ENCODE measurements at places on chromosomes 12 and 14.

GRCh38 chr12:124904306-124905098, 9.9 kb downstream of the UBC start:
- DNase-seq, result peak; percentile 100

DNA sequence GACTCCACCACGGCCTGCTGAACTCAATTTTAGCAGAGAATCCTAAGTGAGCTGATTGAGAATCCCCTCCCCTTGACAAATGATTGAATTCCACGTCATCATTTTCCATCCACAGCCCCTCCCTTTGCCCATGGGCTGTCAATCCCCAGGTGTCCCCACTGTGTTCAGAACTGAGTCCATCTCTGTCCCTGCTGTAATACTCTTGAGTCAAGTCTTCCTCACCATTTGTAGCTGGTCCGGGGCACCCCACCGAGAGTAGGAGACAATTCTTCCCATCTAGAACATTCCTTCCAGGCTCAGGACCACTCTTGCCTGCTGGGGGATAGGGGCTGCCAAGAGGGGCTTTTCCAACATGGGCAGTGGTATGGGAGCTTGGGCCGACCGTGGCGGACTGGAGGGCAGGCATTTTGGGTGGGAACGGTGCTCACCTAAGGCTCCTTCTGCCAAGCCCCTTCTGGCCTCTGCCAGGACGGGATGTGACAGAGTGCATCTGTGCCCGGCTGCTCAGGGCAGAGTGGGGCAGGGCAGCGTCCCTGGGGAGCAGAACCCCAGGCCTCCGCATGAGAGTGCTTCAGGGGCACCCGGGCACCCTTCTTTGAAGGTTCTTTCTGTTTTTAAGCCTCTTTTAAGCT, 218.1 kb upstream of the RTL1 start:
- DNase-seq, result no peak

- DNase-seq, result no peak
Observed at GRCh38 chr12:108043286-108043685, 85.8 kb upstream of the WSCD2 start.

DNA sequence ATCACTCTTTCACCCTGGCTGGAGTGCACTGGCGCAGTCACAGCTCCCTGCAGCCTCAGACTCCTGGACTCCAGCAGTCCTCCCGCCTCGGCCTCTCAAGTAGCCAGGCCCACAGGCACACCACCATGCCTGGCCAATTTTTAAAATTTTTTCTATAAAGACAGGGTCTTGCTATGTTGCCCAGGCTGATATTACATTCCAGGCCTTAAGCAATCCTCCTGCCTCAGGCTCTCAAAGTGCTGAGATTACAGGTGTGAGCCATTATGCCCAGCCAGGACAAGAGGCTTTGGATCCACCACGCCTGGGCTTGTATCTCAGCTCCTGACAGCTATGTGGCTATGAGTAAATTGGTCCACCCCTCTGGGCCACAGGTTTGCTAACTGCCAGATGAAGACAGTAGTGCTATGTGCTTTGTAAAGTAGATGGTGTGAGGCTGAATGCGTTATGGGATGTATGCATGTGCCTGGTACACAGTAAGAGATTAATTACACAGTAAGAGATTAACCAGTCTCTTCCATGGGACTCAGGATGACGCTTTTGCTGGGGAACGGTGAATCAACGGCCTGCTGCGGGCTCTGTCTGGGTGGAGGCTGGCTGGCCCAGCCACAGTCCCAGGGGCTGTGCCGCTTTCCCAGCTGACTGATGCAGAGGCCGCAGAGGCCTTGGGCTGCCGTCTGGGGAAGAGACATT, 53.3 kb upstream of the NCOR2 start:
- no peak for DNase-seq

DNA sequence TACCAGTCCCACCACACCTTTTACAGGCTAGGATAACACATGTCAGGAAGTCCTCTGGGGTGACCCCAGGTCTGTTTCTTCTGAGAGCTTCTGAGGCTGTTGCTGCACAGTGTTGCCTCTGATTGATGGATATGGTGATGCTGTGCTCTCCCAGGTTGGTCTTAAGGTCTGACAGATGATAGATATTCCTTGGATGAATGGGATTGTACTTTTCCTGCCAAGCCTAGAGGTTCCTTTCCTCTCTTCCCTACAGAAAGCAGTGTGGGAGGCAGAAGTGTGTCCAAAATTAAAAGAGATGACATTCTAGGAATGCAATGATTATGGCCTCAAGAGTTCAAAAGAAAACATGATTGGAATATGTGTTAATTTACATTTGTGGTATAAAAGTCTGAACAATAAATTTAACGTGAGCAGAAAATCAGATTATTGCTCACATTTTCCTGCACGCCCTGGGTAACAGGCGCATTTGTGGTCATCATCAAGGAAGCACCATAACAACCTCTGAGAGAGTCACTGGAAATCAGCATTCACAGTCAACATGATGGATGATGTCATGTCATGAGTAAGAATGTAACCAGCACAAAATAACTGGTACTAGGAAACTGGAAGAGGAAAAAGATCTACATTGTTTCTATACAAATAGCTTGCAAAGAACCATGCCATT, 73.7 kb downstream of the BBS10 start:
- DNase-seq, result peak; percentile 57

DNA sequence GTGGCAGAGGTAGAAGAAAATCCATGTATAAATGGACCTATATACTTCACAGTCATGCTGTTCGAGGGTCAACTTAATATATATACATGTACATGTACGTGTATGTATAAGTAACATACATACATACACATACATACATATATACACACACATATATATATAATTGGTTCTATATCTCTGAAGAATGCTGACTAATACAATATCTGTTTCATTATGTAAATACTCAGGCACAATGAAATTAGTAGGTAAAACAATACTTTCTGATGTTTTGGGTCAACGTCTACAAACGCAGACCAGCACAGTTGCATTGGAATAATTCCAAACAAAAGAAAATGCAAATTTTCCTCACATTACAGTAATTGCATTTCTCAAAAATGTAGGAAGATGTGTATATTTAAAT, 202.7 kb upstream of the DAAM1 start:
- no peak for DNase-seq

GRCh38 chr12:93578221-93578620, 5.7 kb downstream of the SOCS2 start:
- no peak for DNase-seq

GRCh38 chr12:25056011-25056410, 107.1 kb upstream of the BCAT1 start:
- no peak for DNase-seq

- no peak for DNase-seq
Observed at GRCh38 chr12:82583756-82584155, 103.0 kb upstream of the TMTC2 start.

GRCh38 chr12:5204271-5204670, 160.6 kb downstream of the KCNA5 start:
- no peak for DNase-seq

- DNase-seq, result no peak
Observed at GRCh38 chr12:19154686-19155085, 25.2 kb downstream of the PLEKHA5 start.

GRCh38 chr12:64452559-64453329, 824 bp downstream of the TBK1 start:
- peak; percentile 40 for DNase-seq

DNA sequence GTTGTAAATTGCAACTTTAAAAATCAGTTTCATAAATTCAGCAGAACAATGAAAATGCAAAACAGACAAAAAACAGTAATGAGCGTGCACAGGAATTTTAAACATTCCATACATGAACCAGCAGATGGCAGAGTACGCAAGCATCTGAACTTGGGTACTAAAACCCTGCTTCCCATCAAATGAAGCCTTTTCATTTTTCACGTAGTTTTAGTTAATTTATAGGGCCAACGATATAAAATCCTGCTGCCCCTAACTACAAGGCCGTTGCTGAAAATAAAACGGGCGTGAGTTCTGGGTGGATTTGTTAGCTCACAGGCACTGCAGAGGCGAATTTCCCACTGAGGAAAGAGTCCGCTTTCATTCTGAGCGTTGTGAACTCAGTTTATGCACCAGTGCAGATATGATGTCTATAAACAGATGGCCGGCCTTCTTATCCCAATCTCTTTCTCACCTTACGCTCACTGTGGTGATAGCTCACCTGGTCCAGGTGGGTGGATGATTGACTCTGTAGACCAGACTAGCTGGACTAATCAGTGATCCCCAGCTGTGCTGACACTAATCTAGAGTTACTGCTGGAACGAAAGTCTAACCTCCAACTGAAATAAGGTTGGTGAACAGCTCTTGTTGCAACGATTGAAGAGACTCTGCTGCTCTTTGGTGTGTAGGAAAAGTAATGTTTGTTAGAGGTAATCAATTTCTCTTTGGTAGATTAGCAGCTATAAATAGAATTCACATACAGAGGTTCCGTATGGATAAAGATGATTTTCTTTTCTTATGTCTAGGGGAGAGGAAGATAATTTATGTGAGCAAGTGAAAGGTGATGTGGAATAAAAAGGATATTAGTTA, 89.2 kb downstream of the PDZRN4 start:
- DNase-seq, result peak; percentile 32

DNA sequence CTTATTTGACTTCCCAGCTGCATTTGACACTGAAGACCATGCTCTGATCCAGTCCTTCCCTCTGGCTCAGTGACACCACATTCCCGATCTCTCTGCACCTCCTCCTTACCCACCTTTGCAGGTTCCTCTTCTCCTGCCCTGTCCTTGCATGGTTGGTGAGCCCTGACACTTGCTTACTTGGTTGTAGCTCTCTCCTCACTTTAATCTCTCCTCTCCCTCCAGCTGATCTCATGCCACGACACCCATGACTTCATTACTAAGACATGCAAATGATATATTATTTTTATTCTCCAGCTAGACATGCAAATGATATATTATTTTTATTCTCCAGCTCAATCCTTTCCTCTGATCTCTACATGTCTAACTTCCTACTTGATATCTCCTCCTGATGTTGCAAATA, at the start of gene SERPINA9:
Gene SERPINA9 (minus strand): TSS at position 175 of the 400 bp plus-strand sequence. CDS start 6,357 bp downstream, outside the sequence.
- no peak for DNase-seq

GRCh38 chr14:78710963-78711362, 540.8 kb downstream of the NRXN3 start:
- DNase-seq, result no peak

- DNase-seq, result no peak
Observed at GRCh38 chr12:54417712-54418440, 1.2 kb downstream of the ITGA5 start.

- no peak for DNase-seq
Observed at GRCh38 chr14:67746927-67747326, 45.2 kb downstream of the RDH12 start.

All from foreskin melanocyte (primary cell).